Central memory CD4-positive, alpha-beta T cell (primary cell): ENCODE measurements at places on chromosomes 13 and 19.

DNA sequence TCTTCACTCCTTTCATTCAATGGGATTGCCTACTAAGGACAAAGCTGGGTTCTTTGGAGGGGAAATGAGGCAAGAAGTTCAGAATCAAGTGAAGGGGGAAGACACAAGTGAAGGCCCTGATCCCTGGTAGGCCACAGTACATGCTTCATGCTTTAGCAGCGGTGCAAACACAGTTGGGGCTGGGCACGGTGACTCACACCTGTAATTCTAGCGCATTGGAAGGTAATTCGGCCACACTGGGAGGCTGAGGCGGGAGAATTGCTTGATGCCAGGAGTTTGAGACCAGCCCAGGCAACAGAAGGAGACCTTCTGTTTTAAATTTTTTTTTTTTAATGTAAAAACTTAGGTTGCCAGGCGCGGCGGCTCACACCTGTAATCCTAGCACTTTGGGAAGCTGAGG lies 23.4 kb upstream of the GATAD2A start:
- DNase-seq, result no peak

DNA sequence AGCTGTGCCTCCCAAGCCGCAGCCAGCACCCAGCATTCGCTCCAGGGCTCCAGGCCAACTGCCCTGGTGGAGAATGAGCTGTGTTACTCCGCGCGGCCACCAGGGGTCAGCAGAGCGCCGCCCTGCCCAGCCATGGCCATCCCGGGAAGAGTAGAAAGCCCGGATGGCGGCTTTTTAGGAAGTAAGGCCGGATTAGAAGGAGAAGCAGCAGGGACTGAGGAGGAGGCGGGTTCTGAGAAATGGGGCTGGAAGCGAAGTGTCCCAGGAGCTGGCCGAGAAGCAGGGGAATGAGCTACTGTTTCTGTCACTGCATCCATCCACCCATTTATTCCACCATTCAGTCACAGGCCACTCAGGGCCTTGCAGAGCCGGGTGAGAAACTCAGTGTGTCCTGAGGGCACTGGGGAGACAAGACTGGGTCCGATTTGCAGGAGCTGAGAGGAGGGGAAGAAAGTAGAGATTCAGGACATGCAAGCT lies 6.6 kb upstream of the NPAS1 start:
- DNase-seq, result peak; percentile 45

DNA sequence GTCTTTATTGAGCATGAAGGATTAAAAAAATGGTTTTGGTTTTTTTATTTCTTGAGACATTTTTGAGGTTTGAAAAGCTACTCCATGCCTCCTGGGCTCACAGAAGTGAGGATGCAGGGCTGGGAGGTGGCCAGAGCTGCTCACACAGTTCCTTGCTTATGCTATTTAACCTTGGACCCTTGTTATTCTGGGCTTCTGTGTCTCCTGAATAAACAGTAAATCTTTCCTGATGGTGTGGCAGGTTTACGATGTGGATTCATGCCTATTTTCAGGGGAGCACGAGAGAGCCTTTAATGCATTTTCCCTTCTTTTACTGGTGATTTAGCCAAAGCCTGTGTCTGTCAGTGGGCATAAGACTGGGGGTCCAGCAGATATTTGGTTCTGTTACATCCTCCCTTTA lies 34.3 kb upstream of the PCDH8 start:
- DNase-seq, result no peak

- DNase-seq, result peak; percentile 19
These were observed 75.9 kb downstream of the ESD start for GRCh38 chr13:46721054-46721453.

- DNase-seq, result no peak
These were observed 15.6 kb upstream of the KCNC3 start for GRCh38 chr19:50344661-50345318.

- DNase-seq, result no peak
These were observed 8.7 kb upstream of the INSL3 start for GRCh38 chr19:17829855-17830566.

GRCh38 chr13:79880818-79881217 lies 399.9 kb downstream of the NDFIP2 start:
- DNase-seq, result no peak

- DNase-seq, result no peak
These were observed 25.0 kb downstream of the SERPINE3 start for GRCh38 chr13:51364404-51365008.

- no peak for DNase-seq
These were observed 902 bp upstream of the ZNF428 start for GRCh38 chr19:43620061-43621001.

- no peak for DNase-seq
These were observed 16.1 kb downstream of the CARD8 start for GRCh38 chr19:48239582-48240141.

- no peak for DNase-seq
These were observed 23.2 kb downstream of the HSPH1 start for GRCh38 chr13:31138515-31138914.
